ENCODE measurements at places on chromosomes 4 and X.

GRCh38 chr4:127048376-127049044 is 584.2 kb upstream of the INTU start:
- DNase-seq, result no peak

GRCh38 chrX:134714633-134715110 is 56.4 kb upstream of the PLAC1 start:
- no peak for DNase-seq

- peak; percentile 14 for DNase-seq
These were observed 34.0 kb upstream of the GRPEL1 start for GRCh38 chr4:7101692-7102515.

GRCh38 chr4:113423631-113424030 is 337.9 kb downstream of the CAMK2D start:
- no peak for DNase-seq

DNA sequence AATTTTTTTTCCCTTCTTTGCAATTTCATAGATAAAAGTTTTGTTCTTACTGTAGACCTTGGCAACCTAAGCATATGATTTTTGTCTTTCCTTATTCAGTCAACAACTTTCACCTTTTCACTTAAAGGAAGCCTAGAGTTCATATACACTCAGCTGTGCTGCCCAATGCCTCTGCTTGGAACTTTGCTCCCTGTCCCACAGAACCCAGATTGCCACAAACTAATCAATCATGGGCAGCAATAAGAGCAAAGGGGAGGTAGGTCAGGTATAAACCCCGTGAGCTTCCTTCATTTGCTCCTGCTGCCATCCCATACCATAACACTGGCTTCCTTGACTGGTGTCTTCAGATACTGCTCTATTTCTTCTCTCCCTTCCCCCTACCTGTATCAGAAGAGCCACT is 51.0 kb upstream of the BEND2 start:
- DNase-seq, result no peak

- DNase-seq, result no peak
These were observed 403.7 kb upstream of the TRAM1L1 start for GRCh38 chr4:117489107-117489506.

DNA sequence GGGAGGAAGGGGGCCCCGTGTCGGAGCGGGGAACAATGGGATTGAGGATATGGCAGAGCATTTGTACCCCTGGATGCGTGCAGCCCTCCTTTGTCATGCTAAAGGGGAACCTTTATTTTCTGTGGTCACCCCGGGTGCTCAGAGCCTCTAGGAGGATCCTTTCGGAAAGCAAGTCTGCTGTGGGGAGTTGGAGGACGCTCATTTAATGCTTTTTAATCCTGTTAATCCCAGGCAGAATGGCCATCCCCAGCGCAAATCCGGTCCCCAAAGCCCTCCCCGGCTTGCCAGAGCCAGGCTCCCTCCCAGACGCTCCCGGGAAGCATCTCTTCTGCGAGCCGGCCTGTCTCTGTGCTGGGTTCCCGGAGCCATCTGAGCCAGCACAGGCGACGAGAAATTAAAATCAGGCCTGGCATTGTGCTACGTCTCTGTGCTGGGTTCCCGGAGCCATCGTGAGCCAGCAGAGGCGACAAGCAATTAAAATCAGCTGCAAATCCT is 113.2 kb upstream of the PPP2R3B start:
- no peak for DNase-seq

- no peak for DNase-seq
These were observed 126.4 kb upstream of the NOCT start for GRCh38 chr4:138889216-138889615.

- DNase-seq, result no peak
These were observed 39.9 kb upstream of the CYP4V2 start for GRCh38 chr4:186151499-186151898.

GRCh38 chr4:95963456-95963855 is 123.6 kb downstream of the PDHA2 start:
- DNase-seq, result no peak

- no peak for DNase-seq
These were observed 21.1 kb downstream of the VSIG4 start for GRCh38 chrX:66018585-66019309.

DNA sequence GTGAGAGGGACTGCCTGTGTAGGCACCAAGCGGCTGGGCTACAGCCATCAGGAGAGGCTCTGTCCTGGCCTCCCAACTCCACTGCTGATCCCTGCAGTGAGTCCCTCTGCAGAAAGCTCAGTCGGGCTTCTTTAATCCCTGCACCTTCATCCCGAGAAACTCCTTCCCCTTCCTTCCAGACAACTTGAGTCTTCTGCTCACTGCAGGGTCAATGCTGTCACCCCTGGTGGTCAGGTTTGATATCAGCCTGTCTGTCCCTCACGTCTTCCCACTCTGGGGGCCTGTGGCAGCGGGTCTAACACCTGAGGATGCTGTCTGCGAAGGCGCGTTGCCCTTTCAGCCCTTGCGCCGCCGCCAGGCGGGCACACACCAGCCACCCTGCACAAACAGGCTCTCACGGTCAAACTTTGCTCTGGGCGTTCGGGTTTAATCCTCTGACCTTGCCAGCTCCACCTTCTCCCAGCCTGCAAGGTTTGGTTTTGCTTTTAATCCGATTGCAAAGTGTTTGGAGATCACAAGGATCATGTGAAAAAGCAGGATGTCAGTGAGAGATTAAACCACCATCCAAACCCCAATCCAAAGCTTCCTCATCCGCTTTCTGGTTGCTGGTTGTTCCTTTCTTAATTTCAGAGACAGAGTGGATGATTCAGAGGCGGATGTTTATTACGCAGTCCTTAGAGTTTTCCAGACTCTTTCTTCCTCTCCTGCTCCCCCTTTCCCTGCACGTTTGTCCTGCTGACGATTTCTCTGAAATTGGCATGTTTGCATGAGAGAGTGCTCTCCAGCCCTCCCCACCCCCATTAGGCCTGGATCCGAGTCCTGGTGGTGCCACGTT is 74.8 kb upstream of the SLC34A2 start:
- DNase-seq, result no peak

- no peak for DNase-seq
These were observed 26.8 kb upstream of the DUSP21 start for GRCh38 chrX:44817029-44817428.

GRCh38 chr4:168842186-168842585 is 167.9 kb downstream of the CBR4 start:
- DNase-seq, result no peak

DNA sequence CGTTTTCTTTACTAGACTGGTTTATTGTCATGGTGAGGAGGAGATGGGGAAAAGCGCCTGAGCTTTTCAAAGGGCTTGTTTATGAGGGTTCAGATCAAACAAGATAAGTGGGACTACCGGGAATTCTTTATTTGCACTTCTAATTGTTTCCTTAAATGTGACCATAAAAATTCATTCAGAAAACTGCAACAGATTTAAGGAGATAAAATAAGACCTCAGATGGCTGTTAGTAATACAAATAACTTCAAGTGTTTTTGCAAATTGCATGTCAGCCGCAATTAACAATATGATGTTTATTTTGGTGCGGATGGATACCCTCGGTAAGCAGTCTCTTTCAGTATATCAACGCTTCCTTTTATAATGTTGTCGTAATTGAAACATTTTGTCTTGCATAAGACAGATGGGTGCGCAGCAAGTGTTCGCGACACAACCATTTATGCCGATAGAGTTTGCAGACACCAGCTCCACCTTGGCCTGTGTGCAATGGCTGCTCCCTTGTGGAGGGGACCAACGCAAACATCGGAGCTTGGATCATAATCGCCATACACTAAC is 151.0 kb downstream of the C4orf33 start:
- DNase-seq, result peak; percentile 79

- no peak for DNase-seq
These were observed 46.8 kb upstream of the FAM9C start for GRCh38 chrX:13091111-13091765.

- no peak for DNase-seq
These were observed 8.4 kb upstream of the PLA2G12A start for GRCh38 chr4:109738104-109738872.

GRCh38 chrX:9494771-9495170 is 29.9 kb downstream of the TBL1X start:
- no peak for DNase-seq

- no peak for DNase-seq
These were observed 69.0 kb upstream of the ETNPPL start for GRCh38 chr4:108831886-108832285.

- no peak for DNase-seq
These were observed 12.6 kb downstream of the AP1S2 start for GRCh38 chrX:15841853-15842516.

- DNase-seq, result no peak
These were observed 61.6 kb upstream of the KIT start for GRCh38 chr4:54596201-54596600.

DNA sequence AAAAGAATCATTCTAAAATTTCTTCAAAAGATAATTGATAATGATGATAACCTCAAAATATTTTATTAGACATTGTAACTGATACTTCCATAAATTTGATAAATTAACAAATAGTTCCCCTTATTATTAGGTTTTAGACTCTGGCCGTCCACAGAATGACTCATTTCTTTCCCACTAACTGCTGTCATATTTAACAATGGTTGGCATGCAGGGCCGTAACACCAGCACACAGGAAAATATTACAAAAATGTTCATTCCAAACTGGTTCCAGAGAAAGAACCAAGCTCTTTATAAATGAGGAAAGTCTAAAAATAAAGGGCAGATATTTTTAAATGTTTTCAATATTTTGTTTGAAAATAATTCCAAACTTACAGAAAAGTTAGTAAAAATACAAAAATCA is 28.2 kb downstream of the WDFY3 start:
- no peak for DNase-seq

- DNase-seq, result no peak
These were observed 345.9 kb downstream of the ADGRL3 start for GRCh38 chr4:61545902-61546480.

- DNase-seq, result no peak
These were observed 46.9 kb upstream of the ATP8A1 start for GRCh38 chr4:42703813-42704212.

DNA sequence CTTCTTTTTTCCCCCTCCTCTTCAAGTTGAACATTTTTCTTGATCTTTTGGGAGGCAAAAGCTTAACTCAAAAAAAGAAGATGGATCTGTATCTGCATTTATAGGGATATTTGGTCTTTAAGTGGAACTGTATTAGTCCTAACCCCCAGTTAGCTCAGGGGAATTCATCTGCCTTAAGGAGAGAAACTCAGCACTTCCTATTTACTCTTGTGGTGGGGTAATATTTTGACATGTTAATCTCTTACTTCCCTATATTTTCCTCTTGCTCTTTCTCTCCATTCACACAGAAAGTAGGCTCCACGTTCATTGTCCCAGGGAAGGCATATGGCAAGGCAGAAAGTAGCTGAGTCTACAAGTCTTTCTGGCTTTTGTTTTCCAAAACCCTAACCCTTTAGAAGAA is 5.3 kb downstream of the LRRC66 start:
- DNase-seq, result no peak

DNA sequence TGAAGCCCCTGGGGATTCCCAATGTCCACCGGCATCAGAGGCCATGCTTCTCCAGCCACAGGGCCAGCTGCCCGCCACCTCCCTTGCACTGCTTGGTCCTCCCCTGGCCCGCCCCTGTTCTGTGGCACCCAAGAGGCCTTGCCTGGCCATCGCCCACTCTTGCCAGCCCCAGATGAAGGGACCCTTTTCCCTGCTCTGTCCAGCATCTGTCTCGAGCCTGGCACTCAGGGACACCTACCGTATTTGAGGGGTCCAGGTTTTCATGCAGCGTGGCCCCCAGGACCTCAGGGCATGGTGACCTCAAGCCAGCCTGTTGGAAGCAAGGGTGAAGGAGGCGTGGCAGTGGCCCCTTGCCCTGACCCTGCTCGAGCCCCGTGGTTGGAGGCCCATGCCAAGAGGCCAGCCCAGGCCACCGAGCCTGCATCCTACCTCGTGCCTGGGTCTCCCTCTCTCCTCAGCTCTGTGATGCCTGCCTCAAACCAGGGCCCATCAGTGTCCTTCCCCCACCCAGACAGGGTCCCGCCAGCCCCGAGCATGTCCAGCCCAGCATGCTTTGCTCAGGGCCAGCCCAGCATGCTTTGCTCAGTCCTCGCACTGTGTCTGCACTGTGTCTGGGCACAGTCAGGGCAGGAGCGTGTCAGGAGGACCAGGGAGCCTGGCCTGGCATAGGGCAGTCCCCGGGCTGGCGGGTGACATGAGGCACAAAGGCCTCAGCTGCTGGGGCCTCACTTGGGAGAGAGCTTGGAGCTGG is 14.3 kb upstream of the FGFR3 start:
- no peak for DNase-seq

- no peak for DNase-seq
These were observed 167.9 kb downstream of the SMIM20 start for GRCh38 chr4:26081795-26082498.

GRCh38 chrX:55151199-55151598 is 62.4 kb downstream of the PAGE2 start:
- no peak for DNase-seq

DNA sequence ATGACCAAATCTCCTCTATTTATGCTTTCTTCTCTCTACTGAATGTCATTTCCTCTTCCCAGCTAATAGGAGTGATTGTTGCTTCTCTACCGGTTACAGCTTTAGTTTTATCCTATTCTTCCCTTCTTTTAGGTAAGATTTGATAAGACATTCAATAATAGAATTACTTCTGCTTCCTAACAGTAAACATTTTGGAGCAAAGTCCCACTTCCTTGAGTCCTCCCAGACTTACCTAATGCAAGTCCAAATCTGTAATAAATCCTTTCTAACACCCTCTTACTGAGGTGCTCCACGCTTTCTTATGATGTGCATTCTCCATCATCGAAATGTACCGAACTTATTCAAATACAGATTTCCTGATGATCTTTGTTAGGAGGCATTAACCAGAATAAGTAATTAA is 79.2 kb upstream of the GPM6A start:
- no peak for DNase-seq

DNA sequence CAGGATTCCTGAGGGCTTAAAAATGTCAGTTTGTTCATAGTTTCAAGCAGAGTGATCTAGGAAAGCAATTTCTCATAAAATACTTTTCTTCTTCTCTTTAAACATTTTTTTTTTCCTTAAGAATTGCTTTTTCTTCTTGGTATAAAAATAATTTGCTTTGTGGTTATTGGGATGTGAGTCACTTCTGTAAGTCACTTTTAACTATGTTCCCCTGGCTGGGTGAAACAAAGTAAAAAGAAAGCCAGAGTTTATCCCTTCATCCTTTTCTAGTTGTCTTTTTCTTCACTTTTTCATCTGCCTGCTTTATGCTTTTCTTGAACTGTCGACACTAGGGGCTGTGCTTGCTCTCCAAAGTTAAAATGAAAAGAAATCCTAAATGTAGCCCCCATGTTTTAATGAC is 33.5 kb downstream of the ARSJ start:
- DNase-seq, result no peak

- DNase-seq, result no peak
These were observed 397.6 kb upstream of the TENM3 start for GRCh38 chr4:181845617-181846016.

DNA sequence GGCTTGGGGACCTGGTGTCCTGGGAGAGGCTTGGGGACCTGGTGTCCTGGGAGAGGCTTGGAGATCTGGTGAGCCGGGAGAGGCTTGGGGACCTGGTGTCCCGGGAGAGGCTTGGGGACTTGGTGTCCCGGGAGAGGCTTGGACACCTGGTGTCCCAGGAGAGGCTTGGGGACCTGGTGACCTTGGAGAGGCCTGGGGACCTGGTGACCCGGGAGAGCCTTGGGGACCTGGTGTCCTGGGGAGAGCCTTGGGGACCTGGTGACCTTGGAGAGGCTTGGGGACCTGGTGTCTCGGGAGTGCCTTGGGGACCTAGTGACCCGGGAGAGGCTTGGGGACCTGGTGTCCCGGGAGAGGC is 12.6 kb downstream of the SHOX start:
- DNase-seq, result no peak

- DNase-seq, result no peak
These were observed 138.7 kb downstream of the PDGFC start for GRCh38 chr4:156832886-156833285.

All from NCI-H510A (cell line).